ENCODE measurements at places on chromosomes 4 and X. TPM values are rescaled to one million over a fixed set of nuclear protein-coding genes. Genes with fewer than 3 reads are reported as not detected.

CXorf65 gene
- not detected for total RNA-seq

CT45A10 gene
- total RNA-seq = not detected

PCSK1N gene
- 1.4 TPM for total RNA-seq

NPNT gene
- total RNA-seq = 0.29 TPM

MAGEA3 gene
- total RNA-seq = not detected

FGB gene
- total RNA-seq = not detected

PROM1 gene
- total RNA-seq = not detected

HMGN5 gene
- total RNA-seq = 2.2 TPM

GNRHR gene
- not detected for total RNA-seq

TEX13C gene
- not detected for total RNA-seq

ING2 gene
- 15.2 TPM for total RNA-seq

XAGE1B gene
- total RNA-seq = not detected

RAB39B gene
- total RNA-seq = 0.06 TPM

ETDA gene
- total RNA-seq = not detected

FRMPD3 gene
- total RNA-seq = not detected

AREG gene
- total RNA-seq = 9.2 TPM

GYPA gene
- total RNA-seq = not detected

TRAM1L1 gene
- total RNA-seq = 1.3 TPM

SPINK2 gene
- total RNA-seq = not detected

PDLIM5 gene
- total RNA-seq = 41.4 TPM

GLRB gene
- total RNA-seq = 1.7 TPM

FAM9C gene
- not detected for total RNA-seq

ASB12 gene
- not detected for total RNA-seq

EGFL6 gene
- total RNA-seq = not detected

BTC gene
- not detected for total RNA-seq

GCNA gene
- total RNA-seq = 5.6 TPM

PIM2 gene
- 1.4 TPM for total RNA-seq

HSFX2 gene
- total RNA-seq = 0.10 TPM

TMSB15B gene
- total RNA-seq = 1.2 TPM
